Purkinje cell (primary cell): ENCODE measurements at places on chromosomes 5 and 9. TPM values are rescaled to one million over a fixed set of nuclear protein-coding genes. Genes with fewer than 3 reads are reported as not detected.

The CNTFR gene
- polyA plus RNA-seq, result 0.66 and 3.7 TPM in 2 replicates

The ADGRD2 gene
- polyA plus RNA-seq, result not detected in 2 replicates

The GGTA1 gene
- not detected in 2 replicates for polyA plus RNA-seq

The PROP1 gene
- polyA plus RNA-seq, result not detected in 2 replicates

The ATP10B gene
- polyA plus RNA-seq, result 7.3 and 9.2 TPM in 2 replicates

The SH3GL2 gene
- polyA plus RNA-seq, result 328 and 370 TPM in 2 replicates

The CCDC127 gene
- 22.3 and 30.3 TPM in 2 replicates for polyA plus RNA-seq

The DMRT2 gene
- polyA plus RNA-seq, result not detected in 2 replicates

The ANKDD1B gene
- polyA plus RNA-seq, result 0.60 TPM in 1 of 2 replicates, not detected in the other

The IL4 gene
- polyA plus RNA-seq, result 0.71 TPM in 1 of 2 replicates, not detected in the other

The IGFBPL1 gene
- polyA plus RNA-seq, result 1.3 TPM in 1 of 2 replicates, not detected in the other

The C9orf50 gene
- not detected in 2 replicates for polyA plus RNA-seq

The IFNA2 gene
- 0.22 TPM in 1 of 2 replicates, not detected in the other for polyA plus RNA-seq

The GRXCR2 gene
- not detected in 2 replicates for polyA plus RNA-seq

The SLC34A1 gene
- not detected in 2 replicates for polyA plus RNA-seq

The CAMK2A gene
- polyA plus RNA-seq, result 6.8 and 39.5 TPM in 2 replicates

The PPP3R2 gene
- polyA plus RNA-seq, result 0.31 TPM in 1 of 2 replicates, not detected in the other

The GAS1 gene
- 1.0 and 2.4 TPM in 2 replicates for polyA plus RNA-seq

The TAF11L5 gene
- polyA plus RNA-seq, result not detected in 2 replicates

The EIF4E1B gene
- not detected in 2 replicates for polyA plus RNA-seq

The STPG3 gene
- not detected in 2 replicates for polyA plus RNA-seq

The DDX4 gene
- polyA plus RNA-seq, result not detected in 2 replicates

The PRRC1 gene
- 5.5 and 18.7 TPM in 2 replicates for polyA plus RNA-seq

The COL23A1 gene
- 0.81 and 2.1 TPM in 2 replicates for polyA plus RNA-seq

The RAD17 gene
- polyA plus RNA-seq, result 17.5 and 23.2 TPM in 2 replicates

The PCDHB8 gene
- not detected in 2 replicates for polyA plus RNA-seq

The GFI1B gene
- not detected in 2 replicates for polyA plus RNA-seq

The ZBTB34 gene
- 4.3 and 5.2 TPM in 2 replicates for polyA plus RNA-seq

The ASPN gene
- 0.70 and 0.83 TPM in 2 replicates for polyA plus RNA-seq

The DHX29 gene
- polyA plus RNA-seq, result 32.1 and 57.0 TPM in 2 replicates

The CDH9 gene
- polyA plus RNA-seq, result 13.0 TPM in 1 of 2 replicates, not detected in the other

The CDKN2B gene
- 19.8 and 25.9 TPM in 2 replicates for polyA plus RNA-seq

The PRR7 gene
- not detected in 2 replicates for polyA plus RNA-seq

The GAPT gene
- not detected in 2 replicates for polyA plus RNA-seq

The EGFLAM gene
- not detected in 2 replicates for polyA plus RNA-seq

The SWI5 gene
- 31.8 and 33.4 TPM in 2 replicates for polyA plus RNA-seq

The IL17B gene
- not detected in 2 replicates for polyA plus RNA-seq
